ENCODE measurements at places on chromosomes 3 and 15. TPM values are rescaled to one million over a fixed set of nuclear protein-coding genes. Genes with fewer than 3 reads are reported as not detected.

DAG1 gene
- total RNA-seq: 19.6 TPM

GRCh38 chr15:89964232-89964954 lies 36.7 kb upstream of the ZNF710 start:
- H3K4me3 ChIP-seq: no peak overlapping the region
- no peaks in the 10 kb centered on the region for H3K36me3 ChIP-seq
- H3K27ac ChIP-seq: no peak overlapping the region

DNA sequence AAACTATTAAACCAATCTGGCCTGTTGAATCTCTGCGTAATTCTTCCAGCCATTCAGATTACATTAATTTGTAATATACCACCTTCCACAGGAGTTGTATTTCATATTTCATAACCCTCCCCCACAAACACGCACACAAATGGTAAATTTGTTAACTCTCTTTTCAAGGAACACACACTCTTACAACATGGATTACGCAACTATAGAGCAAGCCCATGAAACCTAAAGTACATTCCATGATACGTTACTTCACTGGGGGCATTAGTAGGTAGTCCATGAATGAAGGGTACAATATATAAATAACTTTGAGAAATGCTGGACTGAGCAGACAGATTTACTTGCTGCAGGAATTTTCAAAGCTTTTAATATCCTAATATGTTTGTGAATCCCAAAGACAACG lies 65.0 kb downstream of the TRIM69 start:
- H3K36me3 ChIP-seq: no peaks in the 10 kb centered on the region
- H3K4me1 ChIP-seq: no peaks in the 10 kb centered on the region
- no peak for DNase-seq

IFT122 gene
- total RNA-seq: 11.1 TPM

DNA sequence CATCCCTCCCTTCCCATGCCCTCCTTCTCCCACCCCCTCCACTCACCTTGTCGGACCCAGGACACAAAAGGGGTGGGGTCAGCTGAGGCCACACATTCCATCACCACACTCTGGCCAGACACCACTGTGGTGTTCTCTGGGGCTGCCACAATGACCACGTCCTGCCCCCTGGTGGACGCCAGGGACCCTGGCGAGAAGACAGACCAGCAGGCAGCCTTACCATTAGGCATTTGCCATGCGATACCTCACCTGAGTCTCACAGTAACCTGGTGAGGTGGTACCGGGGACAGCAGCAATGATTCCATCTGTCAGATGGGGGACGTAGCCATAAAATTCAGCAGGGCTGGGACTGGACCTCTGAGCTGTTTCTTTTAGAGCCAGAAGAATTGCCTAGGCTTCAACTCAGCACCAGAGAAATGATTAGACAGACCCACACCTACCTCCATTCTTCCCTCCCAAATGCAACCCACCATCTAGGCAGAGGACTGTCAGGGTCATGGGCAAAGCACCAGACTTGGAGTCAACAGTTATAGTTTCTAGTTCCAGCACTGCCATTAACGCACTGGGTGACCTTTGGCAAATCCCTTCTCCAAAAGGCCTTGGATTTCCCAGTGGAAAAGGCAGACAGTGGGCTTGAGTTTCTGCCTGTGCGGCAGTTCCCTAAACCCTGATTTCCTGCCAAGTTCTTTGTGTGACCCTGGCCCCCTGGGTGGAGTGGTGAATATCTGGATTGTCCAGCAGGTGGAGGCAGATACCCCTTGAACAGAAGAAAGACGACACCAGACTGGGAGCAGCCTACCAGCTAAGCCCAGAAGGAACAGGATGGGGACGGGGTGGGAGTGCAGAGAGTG lies 21.8 kb downstream of the IGDCC4 start:
- H3K27ac ChIP-seq: no peak overlapping the region
- peaks cover 4% of the 10 kb centered on the region for H3K4me1 ChIP-seq
- no peaks in the 10 kb centered on the region for H3K36me3 ChIP-seq
- H3K4me3 ChIP-seq: no peak overlapping the region
- peak; percentile 78 for DNase-seq

PLSCR2 gene
- total RNA-seq: 0.40 TPM

- no peak overlapping the region for H3K4me3 ChIP-seq
- H3K4me1 ChIP-seq: no peaks in the 10 kb centered on the region
- no peaks in the 10 kb centered on the region for H3K27me3 ChIP-seq
- DNase-seq: no peak
Observed at GRCh38 chr15:55829826-55830225, 86.9 kb upstream of the PRTG start.

- H3K4me3 ChIP-seq: no peak overlapping the region
- no peaks in the 10 kb centered on the region for H3K36me3 ChIP-seq
- H3K27ac ChIP-seq: no peak overlapping the region
- 0 out of 2 replicates have a peak, but pooled peaks cover 4% of the 10 kb centered on the region for H3K4me1 ChIP-seq
- H3K27me3 ChIP-seq: no peaks in the 10 kb centered on the region
Observed at GRCh38 chr15:80308002-80308401, 56.0 kb upstream of the CTXND1 start.

PP2D1 gene
- not detected for total RNA-seq

- H3K4me3 ChIP-seq: no peak overlapping the region
- H3K27ac ChIP-seq: no peak overlapping the region
Observed at GRCh38 chr3:123050666-123051065, 16.2 kb upstream of the PDIA5 start.

- H3K36me3 ChIP-seq: peaks cover 94% of the 10 kb centered on the region
- H3K27me3 ChIP-seq: no peaks in the 10 kb centered on the region
- H3K4me1 ChIP-seq: no peaks in the 10 kb centered on the region
- no peak overlapping the region for H3K27ac ChIP-seq
- no peak for DNase-seq
Observed at GRCh38 chr3:45972534-45973402, 22.9 kb downstream of the FYCO1 start.

DNA sequence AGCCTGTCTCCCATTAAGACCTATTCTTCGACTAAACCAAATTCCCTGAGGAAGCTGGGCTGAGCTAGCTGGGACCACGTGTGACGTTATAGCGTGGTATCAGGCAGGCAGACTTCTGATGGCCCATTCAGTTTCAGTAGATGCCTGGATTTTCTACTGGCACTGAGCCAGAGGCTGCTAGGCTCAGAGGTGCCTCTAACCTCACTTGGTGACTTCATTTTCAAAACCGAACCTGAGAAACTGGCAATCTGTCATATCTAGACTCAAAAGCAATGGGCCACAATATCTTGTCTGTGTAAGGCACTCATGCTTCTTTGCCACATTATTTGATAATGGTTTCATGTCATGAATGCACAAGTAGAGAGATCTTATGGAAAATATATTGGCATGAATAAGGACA lies 352.1 kb upstream of the AZI2 start:
- no peak overlapping the region for H3K4me3 ChIP-seq
- no peaks in the 10 kb centered on the region for H3K27me3 ChIP-seq
- H3K27ac ChIP-seq: no peak overlapping the region
- H3K36me3 ChIP-seq: no peaks in the 10 kb centered on the region

DNA sequence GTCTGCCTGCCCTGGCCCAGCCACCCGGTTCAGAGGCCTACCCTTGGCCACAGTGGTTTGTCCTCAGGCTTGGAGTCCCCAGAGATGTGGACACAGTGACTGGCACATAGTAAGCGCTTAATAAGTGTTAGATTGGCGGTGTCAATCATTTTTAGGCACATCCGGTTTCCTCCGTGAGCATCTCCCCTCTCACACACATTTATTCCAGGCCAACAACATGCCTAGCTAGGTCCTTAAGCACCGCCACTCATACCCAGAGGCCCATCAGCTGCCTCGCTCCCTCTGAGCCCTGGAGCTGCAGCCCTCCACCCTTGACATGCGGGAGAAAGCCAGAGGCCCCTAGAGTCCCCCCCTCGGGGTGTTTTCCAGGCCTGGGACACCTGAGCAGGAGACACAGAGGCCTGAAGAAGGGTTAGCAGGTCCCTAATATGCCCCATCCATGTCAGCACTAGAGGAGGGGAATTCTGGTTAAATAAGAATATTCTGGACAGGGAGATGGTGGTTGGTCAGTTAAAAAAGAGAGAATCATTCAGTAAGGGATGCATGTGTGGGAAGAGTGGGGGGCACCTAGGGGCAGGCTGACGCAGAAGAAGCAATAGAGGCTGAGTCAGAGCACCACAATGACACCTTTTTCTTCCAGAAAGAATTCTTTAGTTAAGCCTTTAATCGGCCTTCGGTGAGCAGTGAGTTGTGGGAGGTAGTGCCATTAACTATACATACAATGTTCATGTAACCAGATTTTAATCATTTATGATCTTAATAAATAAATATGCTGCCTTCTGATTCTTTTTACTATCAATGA lies 22.3 kb downstream of the NR2F2 start:
- H3K4me3 ChIP-seq: no peak overlapping the region
- H3K36me3 ChIP-seq: peaks cover 5% of the 10 kb centered on the region
- peaks cover 15% of the 10 kb centered on the region for H3K4me1 ChIP-seq

GRCh38 chr3:170731281-170731680 lies 138.7 kb downstream of the RPL22L1 start:
- peaks cover 32% of the 10 kb centered on the region for H3K4me1 ChIP-seq
- H3K27ac ChIP-seq: no peak overlapping the region
- H3K4me3 ChIP-seq: no peak overlapping the region

ZNF717 gene
- 8.2 TPM for total RNA-seq

PROS1 gene
- total RNA-seq: 22.6 TPM

- no peaks in the 10 kb centered on the region for H3K36me3 ChIP-seq
- no peak for DNase-seq
- H3K27me3 ChIP-seq: no peaks in the 10 kb centered on the region
Observed at GRCh38 chr3:56874269-56874668, 72.5 kb upstream of the ARHGEF3 start.

- no peaks in the 10 kb centered on the region for H3K36me3 ChIP-seq
- no peak for DNase-seq
- H3K27me3 ChIP-seq: peaks cover 5% of the 10 kb centered on the region
- no peaks in the 10 kb centered on the region for H3K4me1 ChIP-seq
- H3K27ac ChIP-seq: no peak overlapping the region
- H3K4me3 ChIP-seq: no peak overlapping the region
Observed at GRCh38 chr3:133563186-133563591, 10.3 kb upstream of the CDV3 start.

ITIH1 gene
- 0.31 TPM for total RNA-seq

DNA sequence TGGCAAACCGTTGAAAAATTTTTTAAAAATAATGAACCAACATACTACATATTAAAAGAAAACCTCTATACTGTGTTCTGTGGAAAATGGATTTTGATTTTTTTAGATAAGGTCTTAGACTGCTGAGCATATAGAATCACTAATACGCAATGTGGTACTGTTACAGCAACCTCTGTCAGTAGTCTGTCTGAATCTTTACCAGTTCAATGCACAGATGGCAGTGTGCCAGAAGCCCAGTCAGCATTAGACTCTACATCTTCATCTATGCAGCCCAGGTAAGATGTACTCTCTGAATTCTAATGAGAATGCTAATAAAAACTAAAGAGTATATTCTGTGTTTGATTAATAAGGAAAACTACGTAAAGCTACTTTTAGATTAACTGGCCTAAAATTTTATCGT lies 31.3 kb upstream of the FAH start:
- no peak overlapping the region for H3K4me3 ChIP-seq
- H3K27ac ChIP-seq: no peak overlapping the region
- H3K36me3 ChIP-seq: peaks cover 43% of the 10 kb centered on the region
- H3K4me1 ChIP-seq: no peaks in the 10 kb centered on the region

GRCh38 chr15:38332711-38333110 lies 80.1 kb downstream of the SPRED1 start:
- no peak for DNase-seq
- H3K27me3 ChIP-seq: no peaks in the 10 kb centered on the region
- H3K27ac ChIP-seq: no peak overlapping the region
- H3K4me3 ChIP-seq: no peak overlapping the region
- peaks cover 6% of the 10 kb centered on the region for H3K36me3 ChIP-seq

DNA sequence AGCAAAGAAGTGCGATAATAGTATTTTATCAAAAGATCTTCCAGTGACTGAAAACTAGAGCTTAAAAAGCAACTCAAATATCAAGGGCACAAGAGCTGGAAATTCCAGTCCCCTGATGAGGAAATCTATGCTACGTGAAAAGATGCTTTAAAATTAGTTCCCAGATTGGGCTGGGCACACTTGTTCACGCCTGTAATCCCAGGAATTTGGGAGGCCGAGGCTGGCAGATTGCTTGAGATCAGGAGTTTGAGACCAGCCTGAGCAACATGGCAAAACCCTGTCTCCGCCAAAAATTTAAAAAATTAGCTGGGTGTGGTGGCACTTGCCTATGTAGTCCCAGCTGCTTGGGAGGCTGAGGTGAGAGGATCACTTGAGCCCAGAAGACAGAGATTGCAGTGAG lies 138.8 kb downstream of the SEMA6D start:
- no peak overlapping the region for H3K4me3 ChIP-seq
- H3K27me3 ChIP-seq: no peaks in the 10 kb centered on the region
- no peak for DNase-seq
- H3K36me3 ChIP-seq: no peaks in the 10 kb centered on the region
- no peaks in the 10 kb centered on the region for H3K4me1 ChIP-seq
- no peak overlapping the region for H3K27ac ChIP-seq

DNA sequence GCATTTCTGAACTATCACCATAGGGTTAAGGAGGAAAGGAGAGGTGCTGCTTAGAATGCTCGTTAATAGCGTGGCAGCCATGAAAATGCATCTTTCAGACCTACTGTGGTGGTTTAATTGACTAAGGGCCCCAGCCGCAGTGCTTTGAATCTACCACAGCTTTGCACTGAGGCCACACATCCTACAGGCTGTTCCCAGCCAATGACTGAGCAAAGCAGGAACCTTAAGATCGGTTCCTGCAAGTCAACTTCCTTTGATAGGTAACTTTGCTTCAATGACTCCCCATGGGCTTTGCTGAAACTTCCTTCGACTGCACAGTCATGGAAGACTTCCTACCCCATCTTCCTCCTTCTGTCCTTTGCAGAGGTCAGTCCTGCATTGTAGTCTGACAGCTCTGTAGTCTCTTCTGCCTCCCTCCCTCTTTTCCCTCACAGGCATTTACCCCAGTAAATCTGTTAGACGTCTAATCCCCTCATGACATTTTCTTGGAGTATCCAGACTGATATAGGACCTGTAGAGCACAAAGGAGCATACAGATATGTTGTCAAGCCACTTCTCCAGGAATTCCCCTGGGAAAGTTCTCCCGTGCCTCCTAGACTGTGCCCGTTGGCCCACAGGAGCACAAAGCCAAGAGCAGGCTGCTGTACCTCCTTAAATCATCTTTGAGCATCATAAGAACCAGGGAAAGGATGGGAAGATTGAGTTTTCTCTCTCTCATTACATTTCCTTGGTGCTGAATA lies 2.6 kb upstream of the BCL2A1 start:
- DNase-seq: no peak
- no peak overlapping the region for H3K4me3 ChIP-seq
- H3K27me3 ChIP-seq: no peaks in the 10 kb centered on the region
- H3K27ac ChIP-seq: no peak overlapping the region

All from K562 (cell line).